ENCODE measurements at places on chromosomes 4 and X.

GRCh38 chrX:38260231-38260630 is 39.6 kb upstream of the SRPX start:
- DNase-seq = no peak

GRCh38 chr4:54172156-54172555 is 56.9 kb upstream of the PDGFRA start:
- DNase-seq = no peak

- DNase-seq = no peak
Observed at GRCh38 chrX:19958552-19959486, 32.0 kb downstream of the BCLAF3 start.

- no peak for DNase-seq
Observed at GRCh38 chr4:96016634-96017299, 176.9 kb downstream of the PDHA2 start.

DNA sequence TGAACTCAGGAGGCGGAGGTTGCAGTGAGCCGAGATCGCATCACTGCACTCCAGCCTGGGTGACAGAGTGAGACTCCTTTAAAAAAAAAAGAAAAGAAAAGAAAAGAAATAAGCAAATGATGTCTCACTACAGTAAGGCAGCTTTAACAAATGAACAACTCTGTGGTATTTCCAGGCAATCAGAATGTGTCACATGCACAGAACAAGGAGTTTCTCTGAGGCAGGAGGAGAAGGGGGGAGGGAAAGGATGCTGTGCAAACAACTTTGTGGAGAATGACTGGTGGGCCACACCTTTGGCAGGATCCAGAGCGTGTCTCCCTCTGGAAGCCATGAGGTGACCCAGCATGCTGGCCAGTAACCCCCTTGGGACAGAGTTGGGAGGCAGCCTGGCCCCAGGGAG is 57.6 kb downstream of the RAI2 start:
- DNase-seq = no peak

DNA sequence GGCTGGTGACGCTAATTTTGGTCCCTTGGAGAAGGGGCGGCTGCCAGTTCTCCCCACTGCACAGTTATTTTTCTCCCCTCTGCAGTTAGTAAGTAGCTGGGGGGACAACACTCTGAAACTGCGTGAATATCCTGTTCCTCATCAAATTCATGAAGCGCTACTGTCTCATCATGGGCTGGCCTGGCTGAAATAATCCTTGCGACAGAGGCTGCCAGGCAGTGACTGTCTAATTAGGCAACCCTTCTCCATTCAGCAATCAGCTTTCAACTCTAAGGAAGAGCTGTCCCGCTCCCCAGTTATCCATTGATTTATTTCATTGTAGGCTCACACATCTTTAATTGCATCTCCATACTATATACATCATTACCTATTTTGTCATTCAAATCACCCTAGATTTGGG is 8.2 kb downstream of the SH3TC1 start:
- no peak for DNase-seq

- DNase-seq = no peak
Observed at GRCh38 chr4:41129936-41130440, 84.4 kb downstream of the APBB2 start.

DNA sequence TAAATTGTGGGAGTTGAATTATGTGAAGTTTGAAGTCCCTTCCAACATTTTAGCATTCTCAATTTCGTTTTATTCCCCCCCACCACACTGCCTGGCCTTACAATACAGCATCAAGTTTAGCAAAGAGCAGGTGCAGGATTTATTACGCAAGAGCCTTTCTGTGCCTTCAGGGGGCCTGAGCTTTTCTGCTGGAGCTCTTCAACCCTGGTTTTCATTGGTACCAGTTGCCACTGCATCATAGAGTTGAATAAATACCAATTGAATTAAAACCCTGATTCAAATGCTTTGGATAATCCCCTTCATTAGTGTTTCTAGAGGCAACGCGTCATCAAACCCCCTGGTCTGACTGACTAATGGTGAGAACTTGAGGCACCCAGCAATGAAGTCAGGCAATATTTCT is 43.6 kb upstream of the KIT start:
- DNase-seq = no peak

DNA sequence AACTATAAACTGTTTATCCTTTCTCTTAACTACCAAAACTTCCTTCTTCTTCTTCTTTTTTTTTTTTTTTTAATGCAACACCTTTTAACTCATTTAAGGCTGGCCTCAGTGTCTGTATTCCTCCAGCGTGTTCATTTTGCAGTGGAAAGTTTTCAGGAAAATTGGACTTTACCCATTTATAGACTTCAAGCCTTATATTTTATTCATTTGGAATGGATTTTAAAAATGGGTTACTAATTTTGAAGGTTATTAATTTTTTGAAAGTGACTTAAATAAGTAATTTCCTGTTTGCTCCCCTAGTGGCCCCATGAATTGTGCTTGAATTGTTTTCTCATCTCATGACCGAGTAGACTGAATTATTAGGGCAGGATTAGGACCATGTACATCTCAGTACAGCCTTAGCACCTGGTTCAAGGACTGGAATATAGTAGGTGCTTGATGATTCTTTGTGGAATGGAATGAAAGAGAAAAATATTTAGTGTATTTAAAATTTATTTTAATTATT is 282.7 kb downstream of the ANKRD50 start:
- no peak for DNase-seq

DNA sequence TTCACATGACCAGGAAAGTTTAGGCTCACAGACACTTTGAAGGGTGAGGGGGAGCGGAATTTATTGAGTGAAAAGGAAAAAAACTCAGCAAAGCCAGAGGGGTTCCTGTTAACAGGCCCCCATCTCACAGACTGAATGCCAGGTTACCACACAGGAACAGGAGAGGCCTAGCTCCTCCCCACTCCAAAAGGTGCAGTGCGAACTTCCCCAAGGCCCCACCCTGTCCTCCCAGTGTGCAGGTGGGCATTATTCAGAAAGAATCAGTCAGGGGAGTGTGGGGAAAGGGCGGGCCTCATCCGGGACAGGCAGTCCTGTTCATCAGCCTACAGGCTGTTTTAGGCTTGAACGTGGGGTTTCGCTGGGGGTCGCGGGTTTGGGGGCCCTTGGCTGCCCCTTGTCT is 4.0 kb downstream of the OTC start:
- no peak for DNase-seq

GRCh38 chrX:136176399-136176825 is 29.1 kb downstream of the FHL1 start:
- DNase-seq = no peak

GRCh38 chr4:151951671-151952050 is 190.9 kb upstream of the GATB start:
- DNase-seq = no peak

- DNase-seq = no peak
Observed at GRCh38 chr4:56434599-56435139, 746 bp downstream of the PPAT start.

GRCh38 chrX:102651242-102652011 is at the start of gene GPRASP1:
Gene GPRASP1 (plus strand): TSS chrX:102651483. CDS start chrX:102653914, 2,431 bp downstream.
- no peak for DNase-seq

DNA sequence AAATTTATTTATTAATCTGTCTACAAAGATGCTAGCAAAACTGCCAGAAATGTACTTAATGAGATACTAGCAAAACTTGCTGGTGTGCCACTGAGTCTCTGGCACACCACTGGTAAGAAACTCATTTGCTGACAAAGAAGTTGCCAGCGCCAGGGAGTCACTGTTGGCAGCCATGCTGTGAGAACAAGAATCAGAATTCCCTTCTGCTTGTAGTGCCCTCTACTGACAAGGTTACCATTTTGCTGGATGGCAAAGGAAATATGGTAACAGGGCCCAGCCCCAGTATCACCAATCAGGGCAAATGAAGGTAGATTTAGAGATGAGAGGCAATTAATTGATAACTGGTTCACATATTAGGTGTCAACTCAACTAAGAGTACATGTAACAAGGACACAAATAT is 750.1 kb upstream of the ADGRL3 start:
- no peak for DNase-seq

DNA sequence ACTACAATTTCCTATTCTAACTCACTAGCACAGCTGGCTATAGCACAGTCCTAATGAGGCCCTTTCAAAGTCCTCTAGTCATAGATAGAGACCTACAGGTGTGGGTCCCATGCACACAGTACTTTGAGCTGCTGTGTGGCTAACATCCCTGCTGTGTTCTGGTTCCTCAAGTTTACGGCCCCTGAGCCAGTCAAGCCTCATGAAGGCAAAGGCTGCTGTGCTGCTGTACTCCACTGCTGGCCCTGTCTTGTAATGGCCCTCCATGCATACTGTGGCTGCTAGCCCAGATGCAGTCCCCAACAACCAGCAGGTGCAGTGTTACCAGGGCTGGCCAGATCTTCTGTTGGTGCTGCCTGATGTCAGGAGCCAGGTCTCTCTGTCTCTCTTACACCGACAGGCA is 23.4 kb upstream of the ENPEP start:
- DNase-seq = no peak

GRCh38 chr4:176708771-176709311 is 83.9 kb downstream of the VEGFC start:
- DNase-seq = no peak

- no peak for DNase-seq
Observed at GRCh38 chrX:39205467-39205866, 404.2 kb downstream of the MID1IP1 start.

Data from activated naive CD8-positive, alpha-beta T cell treated with anti-CD3 and anti-CD28 coated beads, Interleukin-2, amount 50 U/mL, for 16 hours (primary cell).